ENCODE measurements at places on chromosomes 5 and 9.
A peak's percentile ranks its signal among the peaks of the same experiment; 100 is the strongest.

DNA sequence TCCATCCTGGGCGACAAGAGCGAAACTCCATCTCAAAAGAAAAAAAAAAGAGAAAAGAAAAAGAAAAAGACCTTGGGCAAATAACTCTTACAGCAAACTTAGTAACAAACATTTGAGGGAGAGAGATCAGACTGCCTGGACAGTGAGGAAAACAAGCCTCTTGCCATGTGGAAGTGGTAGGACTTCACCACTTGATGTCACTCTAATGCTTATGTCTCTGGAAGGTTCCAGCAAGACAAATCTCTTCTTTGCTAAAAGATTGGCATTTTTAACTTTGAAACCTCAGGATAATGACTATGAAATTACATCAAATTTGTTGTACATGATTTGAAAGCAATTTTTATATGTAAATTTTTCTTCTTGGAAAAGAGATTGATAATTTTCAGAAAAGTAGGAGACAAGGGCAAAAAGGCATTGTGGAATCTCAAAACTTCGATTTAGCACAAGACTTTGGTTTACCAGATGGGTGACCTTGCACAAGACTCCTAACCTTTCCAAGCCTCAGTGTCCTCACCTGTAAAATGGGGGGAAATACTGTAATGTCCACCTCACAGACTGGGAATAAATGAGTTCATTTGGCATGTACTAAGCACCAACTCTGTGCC is 5.4 kb downstream of the ACTL7B start:
- DNase-seq, result no peak

DNA sequence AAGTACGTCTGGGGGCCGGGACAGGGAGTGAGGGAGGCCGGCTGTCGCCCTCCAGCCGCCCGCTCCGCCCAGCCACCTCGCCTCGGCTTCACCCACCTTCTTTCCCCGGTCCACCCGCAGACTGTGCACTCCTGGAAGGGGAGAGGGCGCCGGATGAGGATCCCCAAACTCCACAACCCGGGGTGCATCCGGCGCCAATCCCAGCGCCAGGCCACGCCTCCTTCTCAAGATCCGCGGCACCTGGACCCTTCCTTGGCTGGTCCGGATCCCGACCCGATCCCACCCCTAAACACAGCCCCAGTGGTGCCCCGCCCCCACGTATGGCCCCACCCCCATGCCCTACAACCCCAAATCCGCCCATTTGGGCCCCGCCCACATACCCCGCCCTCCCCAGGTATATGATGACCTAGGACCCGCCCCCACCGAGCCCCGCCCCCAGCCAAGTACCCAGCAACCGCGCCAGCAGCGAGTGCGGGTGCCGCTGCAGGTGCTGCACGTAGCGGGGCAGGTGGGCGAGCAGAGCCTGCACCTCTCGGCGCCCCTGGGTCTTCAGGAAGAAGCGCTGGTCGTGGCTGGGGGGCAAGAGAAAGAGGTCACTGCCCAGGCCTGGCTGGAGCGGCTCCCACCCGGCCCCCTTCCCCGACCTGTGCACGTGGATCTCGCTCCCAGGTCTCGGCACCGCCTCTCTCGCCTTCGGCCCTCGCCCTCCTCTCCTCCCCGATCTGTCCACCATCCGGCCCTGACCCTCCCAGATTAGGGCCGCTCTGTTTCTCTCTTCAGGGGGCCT is 3.2 kb downstream of the PIP5KL1 start:
- DNase-seq, result peak; percentile 66

GRCh38 chr9:111431684-111432083 is 52.5 kb downstream of the ECPAS start:
- DNase-seq, result no peak

DNA sequence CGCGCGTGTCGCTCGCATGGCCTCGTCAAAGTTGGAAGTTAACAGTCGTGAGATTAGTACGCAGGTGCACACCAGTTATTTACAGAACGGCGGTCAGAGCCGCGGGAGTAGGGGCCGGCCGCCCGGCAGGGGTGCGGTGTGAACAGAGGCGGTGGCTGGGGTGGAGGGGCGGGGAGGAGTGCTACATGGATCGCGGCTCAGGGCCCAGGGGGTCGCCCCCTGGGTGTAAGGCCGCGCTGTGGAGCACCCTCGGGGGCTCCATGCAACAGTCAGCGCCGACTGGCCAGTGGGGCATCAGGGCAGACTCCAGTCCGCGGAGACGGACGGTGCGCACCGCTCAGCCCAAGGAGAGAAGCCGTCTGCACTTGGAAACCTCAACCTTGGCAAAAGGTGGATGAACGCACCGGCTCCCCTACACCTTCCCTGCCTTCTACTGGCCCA is 60.3 kb downstream of the ZNF354C start:
- no peak for DNase-seq

- no peak for DNase-seq
Observed at GRCh38 chr9:135051316-135052038, 36.0 kb upstream of the OLFM1 start.

- no peak for DNase-seq
Observed at GRCh38 chr5:98742396-98743073, 30.9 kb upstream of the RGMB start.

- no peak for DNase-seq
Observed at GRCh38 chr5:139385061-139386049, 2.3 kb upstream of the SLC23A1 start.

GRCh38 chr9:109419531-109419930 is 78.6 kb downstream of the PTPN3 start:
- no peak for DNase-seq

DNA sequence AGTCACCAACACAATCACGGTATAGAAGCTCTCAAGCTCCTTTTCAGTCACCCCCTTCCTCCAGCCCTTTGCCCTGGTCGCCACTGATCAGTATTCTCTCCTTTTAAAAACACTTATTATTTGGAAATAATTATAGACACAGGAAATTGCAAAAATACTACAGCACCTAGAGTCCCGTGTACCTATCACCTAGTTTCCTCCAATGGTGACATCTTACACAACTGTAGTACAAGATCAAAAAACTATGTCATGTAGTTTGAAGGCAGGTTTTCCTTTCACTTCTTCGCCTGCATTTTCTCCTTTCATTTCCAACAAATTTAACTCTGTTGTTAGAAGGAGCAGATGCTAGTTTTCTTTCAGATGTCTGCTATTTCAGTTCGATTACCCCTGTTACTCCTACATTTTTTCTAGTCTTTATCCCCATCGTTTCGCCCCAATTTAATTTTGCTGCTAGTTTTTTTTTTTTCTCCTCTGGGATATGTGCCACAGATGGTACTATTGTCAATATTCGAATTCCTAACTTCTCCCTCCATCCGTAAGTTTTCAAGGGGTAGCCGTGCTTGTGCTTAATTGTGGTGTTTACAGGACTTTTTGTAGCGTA is 612 bp upstream of the ATG10 start:
- DNase-seq, result no peak

DNA sequence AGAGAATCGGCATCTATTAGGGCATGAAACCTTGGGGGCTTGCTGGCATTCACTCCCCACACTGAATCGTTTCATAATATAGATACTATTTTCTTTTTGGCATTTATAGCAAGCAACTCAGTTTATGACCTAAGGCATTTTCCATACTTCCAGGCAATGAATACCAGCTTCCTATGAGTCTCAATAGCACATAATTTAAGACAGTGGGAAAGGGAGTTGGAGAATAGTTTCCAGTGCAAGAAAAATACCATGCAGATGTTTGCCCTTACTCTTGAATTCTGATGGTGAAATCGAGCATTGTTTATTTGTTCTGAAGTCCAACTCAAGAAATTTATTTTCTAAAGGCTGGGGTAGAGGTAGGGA is 175.8 kb upstream of the KLF9 start:
- DNase-seq, result no peak
